ENCODE measurements at places on chromosomes 1 and 21. TPM values are rescaled to one million over a fixed set of nuclear protein-coding genes. Genes with fewer than 3 reads are reported as not detected.

DNA sequence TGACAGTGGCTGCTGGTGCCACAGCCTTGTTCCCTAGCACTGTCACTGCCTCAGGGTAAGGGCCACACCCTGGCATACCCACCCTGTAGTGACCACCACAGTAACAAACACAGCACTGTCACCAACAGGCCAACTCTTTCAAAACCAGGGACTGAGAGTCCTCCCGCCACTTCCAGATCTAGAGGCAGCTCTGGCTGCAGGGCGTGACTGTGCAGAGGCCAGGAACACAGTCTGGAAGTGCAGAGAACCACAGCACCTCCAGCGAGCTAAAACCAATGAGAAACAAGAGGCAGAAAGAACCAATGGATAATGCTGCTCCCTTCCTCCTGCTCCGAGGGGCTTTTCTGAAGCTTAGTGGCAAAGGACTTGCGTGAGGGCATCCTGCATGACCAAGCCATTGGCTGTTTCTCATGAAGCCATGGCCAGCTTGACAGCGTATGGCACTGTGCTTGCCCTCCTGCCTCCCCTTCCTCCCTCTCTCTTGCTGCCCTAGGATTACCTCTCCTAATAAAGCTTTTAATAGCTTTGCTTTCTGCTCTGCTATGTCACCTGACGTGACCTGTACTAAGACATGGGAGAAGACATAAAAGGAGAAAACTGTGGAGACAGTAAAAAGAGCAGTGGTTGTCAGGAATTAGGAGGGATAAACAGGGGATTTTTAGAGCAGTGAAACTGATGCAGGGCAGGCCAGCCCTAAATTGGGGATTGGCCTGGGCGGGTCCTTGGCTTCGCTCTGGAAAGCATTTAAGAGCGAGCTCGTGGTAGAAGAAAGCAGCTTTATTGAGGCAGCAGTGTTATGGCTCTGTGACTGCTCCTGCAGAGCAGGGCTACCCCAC is 7.2 kb downstream of the PARP1 start:
- no peak for DNase-seq

GRCh38 chr1:33297911-33298622 is 22.8 kb downstream of the A3GALT2 start:
- no peak for DNase-seq

LIN28A gene
- not detected for polyA plus RNA-seq

GRCh38 chr1:26070296-26070962 is 3.0 kb upstream of the TRIM63 start:
- no peak for DNase-seq

GRCh38 chr1:176838276-176838995 is 326.1 kb downstream of the ASTN1 start:
- DNase-seq: no peak

LRRC38 gene
- polyA plus RNA-seq: not detected

All from IMR-90 (cell line).